SK-N-SH (cell line): ENCODE measurements at places on chromosomes 16 and 17. TPM values are rescaled to one million over a fixed set of nuclear protein-coding genes. Genes with fewer than 3 reads are reported as not detected.
A peak's percentile ranks its signal among the peaks of the same experiment; 100 is the strongest.

DNA sequence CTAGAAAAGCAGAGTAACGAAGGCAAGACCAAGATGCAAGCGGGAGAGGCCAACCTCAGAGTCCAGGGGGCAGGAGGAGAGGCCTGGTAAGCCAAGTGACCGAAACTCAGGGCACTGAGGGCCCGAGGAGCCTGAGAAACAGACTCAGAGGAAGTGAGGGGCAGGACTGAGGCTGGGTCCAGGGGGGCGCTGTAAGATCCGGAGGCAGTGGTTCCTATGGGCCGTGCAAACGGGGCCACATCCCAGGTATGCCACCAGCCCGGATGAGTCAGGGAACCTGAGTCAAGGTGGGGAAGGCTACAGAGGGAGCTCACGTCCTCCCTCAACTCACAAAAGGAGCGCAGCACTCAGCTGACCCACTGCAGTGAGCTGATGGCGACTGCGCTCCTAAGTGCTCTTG, 8.3 kb downstream of the ZDHHC7 start:
- DNase-seq: no peak

DNA sequence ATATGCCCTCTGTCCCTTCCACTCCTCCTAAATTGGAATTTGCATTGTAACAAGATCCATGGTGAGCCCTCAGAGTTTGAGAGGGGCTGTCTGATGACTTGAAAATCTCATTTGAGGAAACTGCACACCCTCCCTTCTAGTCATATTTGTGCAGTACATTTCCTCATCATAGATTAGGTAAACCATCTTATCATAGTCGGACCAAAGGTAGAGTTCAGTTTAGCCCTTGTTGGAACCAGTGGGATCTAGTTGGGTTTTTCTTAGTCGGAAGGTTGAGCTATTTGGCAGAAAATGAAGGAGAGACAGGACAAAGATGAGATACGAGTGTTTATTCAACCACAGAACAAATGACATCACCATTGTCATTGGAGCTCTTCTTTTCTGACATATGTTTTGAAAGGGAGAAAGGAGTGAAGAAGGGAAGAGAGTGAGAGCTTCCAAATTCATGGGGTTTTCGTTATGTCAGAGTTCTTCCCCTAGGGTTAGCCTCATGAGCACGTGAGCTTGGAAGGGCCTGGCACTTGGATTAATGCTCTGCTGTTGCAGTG, 15.8 kb upstream of the KRT20 start:
- no peak for DNase-seq

GRCh38 chr16:49854796-49855203, 1.1 kb downstream of the ZNF423 start:
- peak; percentile 85 for DNase-seq

GRCh38 chr16:50737420-50737959, 4.4 kb upstream of the CYLD start:
- DNase-seq: no peak

DNA sequence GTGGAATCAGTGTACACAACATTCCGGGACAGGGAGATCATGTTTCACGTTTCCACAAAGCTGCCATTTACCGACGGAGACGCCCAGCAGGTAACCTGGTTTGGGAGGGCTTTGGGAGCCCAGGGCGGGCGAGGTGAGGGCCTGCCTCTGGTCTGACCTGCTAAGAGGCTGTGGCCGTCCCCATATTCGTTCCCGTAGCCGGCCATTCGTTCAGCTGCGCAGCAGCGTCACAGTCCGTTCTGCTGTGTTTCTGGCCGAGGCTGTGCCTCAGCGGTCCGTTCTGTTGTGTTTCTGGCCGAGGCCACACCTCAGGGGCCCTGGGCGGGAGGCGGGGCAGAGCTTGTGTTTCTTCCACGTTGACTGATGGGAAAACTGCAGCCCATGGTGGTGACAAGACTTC, 68.0 kb downstream of the OR1D5 start:
- DNase-seq: no peak

DNA sequence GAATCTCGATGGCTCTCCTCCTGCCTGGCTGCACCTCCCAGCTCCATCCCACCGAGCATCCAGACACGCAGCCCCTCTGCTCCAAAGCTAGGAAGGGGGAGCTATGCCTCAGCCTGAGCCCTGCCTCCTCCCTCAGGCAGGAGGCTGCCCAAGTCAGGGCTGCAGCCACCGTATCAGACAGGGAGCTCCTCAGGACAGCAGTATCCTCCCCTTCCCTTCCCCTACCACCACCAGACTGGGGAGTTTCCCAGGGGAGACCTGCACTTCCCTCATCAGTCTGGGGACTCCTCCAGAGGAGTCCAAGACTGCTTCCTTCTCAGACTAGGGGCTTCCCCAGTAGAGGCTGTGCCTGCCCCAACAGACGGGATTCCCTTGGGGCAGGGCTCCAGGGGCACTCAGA, 17.5 kb downstream of the TMEM132E start:
- DNase-seq: no peak

- DNase-seq: no peak
Measured at GRCh38 chr17:1563786-1564613, 1.4 kb upstream of the PITPNA start.

- DNase-seq: peak; percentile 10
Measured at GRCh38 chr16:47110939-47111338, 32.8 kb downstream of the NETO2 start.

GRCh38 chr16:54171626-54172537, 114.7 kb downstream of the IRX3 start:
- no peak for DNase-seq

- no peak for DNase-seq
Measured at GRCh38 chr17:21190078-21190477, 23.9 kb downstream of the TMEM11 start.

DNA sequence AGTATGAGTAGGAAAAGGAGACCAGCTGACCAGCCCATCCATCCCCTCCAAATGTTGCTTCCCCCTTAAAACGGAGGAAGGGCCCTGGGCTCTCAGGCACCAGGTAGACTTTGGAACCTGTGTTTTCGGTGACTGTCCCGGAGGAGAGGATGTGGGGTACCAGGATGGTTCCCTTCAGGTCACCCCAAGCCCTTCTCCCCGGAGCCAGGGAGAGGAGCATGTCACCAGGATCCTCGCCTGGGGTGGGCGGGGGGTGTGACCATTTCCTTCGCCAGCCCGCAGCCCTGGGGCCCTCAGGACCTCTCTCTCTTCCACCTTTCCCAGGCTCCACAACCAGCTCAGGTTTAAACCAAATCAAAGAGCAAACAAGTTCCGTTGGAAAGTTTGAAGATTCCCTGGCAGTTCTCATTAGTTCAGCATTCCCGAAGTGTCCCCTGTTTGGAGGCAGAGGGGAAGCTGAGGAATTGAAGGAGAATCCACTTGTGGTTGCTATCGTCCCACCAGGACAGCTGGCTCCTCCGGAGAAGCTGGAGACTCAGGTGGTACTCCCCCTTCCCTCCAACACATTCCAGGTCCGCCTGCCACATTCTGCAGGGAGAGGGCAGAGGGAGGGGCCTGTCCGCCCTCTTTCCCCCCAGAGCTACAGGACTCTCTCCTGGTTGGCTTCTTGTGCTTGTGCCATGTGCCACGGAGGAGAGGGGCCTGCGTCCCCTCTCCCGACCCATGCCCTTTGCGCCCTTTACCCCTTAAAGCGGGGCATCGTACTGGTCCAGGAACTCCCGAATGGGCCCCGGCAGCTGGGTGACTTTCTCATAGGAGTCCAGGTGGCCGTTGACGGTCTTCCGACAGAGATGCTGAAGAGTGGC, 2.0 kb downstream of the SOCS3 start:
- no peak for DNase-seq

DNA sequence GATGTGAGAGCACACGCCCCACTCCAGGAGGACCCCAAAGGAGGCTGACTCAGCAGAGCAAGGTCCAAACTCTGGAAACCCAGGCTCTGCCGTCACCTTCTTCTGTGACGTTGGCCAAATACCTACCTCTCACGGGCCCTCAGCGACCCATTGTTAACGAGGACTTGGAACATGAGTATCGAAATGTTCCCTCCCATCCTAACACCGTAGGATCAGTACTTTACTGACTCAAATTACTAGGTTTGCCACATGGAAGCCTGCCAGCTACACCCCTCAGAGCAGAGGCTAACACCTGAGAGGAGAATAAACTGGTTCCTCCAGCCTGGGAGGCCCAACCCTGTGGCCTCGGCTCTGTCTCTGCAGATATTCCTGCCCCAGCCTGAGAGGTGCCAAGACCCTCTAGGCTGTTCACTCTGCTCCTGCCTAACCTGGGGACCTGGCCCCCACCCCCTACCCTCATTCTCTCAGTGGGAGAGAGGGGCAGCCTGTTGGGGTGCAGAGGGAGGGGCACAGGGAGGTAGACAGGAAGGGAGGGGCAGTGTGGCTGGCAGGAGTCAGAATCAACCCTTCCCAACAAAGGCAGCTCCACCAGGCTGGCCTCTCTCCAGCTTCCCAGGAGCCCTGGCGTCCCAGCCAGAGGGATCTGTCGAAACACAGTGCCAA, 4.4 kb downstream of the PITPNM3 start:
- DNase-seq: no peak

GRCh38 chr16:29701214-29701555, 22.2 kb downstream of the QPRT start:
- no peak for DNase-seq

GRCh38 chr16:1312467-1312816, 3.0 kb downstream of the UBE2I start:
- DNase-seq: no peak

- DNase-seq: no peak
Measured at GRCh38 chr17:67246653-67247415, 1.8 kb upstream of the HELZ start.

DNA sequence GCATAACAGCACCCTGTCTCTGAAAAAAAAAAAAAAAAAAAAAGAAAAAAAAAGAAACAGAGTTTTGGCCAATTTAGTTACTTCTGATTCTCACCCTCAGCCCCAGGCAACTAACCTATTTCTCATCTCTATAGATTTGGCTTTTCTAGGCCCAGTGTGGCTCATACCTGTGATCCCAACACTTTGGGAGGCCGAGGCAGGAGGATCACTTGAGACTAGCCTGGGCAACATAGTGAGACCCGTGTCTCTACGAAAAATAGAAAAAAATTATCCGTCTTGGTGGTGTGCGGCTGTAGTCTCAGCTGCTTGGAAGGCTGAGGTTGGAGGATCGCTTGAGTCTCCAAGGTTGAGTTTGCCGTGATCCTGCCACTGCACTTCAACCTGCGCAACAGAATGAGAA, 8.7 kb downstream of the RPS6KB1 start:
- no peak for DNase-seq

GRCh38 chr16:27169511-27170071, 33.7 kb upstream of the KDM8 start:
- peak; percentile 29 for DNase-seq

CD300E gene
- polyA plus RNA-seq: not detected in 2 replicates

SMARCE1 gene
- polyA plus RNA-seq: 45.9 and 54.2 TPM in 2 replicates

STX1B gene
- 21.2 and 23.0 TPM in 2 replicates for polyA plus RNA-seq

NPIPB9 gene
- polyA plus RNA-seq: 0.74 and 0.84 TPM in 2 replicates

ZNF778 gene
- polyA plus RNA-seq: 6.2 and 10.8 TPM in 2 replicates

RNF222 gene
- polyA plus RNA-seq: not detected in 2 replicates
